Stimulated activated CD4-positive, alpha-beta T cell treated with anti-CD3 and anti-CD28 coated beads, Interleukin-15, amount 100 ng/mL, for 24 hours (primary cell): ENCODE measurements at places on chromosomes 12 and 14.
A peak's percentile ranks its signal among the peaks of the same experiment; 100 is the strongest.

- peak; percentile 56 for DNase-seq
Observed at GRCh38 chr14:68977180-68977717, 1.9 kb downstream of the ACTN1 start.

DNA sequence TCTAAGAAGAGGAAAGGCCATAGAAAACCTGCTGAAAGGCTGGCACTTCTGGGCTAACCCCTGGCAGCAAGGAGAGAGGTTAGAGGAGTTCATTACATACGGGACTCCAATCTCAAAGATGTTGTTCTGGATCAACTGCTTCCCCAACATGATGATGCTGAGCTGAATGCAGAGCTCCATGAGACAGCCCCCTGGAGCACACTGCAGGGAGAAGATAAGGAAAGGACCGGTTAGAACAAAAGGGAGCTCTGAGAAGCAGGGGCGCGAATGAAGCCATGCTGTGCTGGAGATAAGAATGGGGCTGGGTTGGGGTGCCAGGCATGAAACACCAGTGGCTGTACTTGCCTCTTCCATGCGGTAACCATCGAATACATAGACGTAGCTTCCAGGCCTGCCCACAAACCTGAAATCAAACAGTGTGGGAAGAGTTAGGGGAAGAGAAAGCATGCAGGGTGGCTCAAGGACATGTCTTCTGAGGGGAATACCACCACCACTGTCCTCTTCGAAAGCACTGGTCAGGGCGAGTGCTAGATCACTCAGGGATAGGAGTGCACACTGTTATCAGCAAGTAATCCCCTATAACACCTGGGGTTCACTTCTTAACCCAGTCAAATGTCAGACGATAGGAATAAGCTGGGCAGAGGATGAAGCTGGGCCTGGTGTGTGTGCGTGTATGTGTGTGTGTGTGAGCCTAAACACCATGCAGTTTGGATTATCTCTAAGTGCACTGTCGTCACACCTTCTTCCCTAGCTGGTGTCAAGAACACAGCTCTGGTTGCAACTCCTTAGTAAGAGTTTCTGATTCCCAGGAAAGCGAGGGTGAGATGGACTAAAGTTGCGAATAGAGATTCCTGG, 180.9 kb downstream of the NTF3 start:
- no peak for DNase-seq

DNA sequence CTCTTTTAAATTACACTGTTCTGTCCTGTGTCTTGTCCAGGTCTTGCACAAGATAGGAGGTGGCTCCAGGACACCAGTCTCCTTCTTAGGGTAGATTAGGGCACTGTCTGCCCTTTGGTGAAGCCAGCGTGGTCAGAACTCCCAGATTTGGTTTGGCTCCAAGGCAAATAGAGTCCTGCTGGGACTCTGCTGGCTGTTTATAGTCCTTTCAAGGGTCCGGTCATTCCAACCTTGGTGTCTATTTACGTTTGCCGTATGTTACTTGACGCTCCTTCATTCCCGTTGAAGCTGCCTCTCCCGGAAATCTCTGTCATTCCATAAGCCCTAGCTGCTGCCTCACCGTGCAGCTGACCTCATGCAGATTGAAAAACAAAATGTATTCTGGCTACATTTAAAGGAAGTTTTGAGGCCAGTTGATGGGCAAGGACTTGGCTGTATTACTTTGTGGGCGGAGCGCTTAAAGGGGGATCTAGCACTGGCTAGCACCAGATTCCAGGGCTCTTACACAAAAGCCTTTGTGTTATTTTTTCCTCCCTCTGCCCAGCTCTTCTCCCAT, 180.6 kb downstream of the AKAP6 start:
- DNase-seq, result no peak

DNA sequence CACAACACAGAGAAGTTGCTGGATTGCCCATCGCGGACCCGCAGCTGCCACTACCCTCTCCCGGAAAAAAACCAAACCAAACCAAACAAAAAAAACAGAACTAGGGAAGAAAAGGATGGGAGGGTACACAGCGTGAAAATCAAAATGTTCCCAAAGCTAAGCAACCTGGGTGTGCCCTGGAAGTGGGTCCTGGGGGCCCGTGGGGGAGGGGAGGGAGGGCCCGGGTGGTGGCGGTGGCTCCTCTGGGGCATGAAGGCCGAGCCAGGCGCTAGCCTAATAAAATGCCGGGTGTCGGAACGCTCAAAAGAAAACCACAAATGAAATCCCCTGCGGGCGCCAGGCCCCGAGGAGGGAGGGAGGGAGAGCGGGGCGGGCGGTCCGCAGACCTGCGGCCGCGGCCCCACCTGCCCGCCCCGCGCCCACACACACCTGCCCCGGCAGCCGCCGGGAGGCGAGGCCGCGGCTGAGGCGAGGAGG, 787 bp downstream of the HECTD4 start:
- peak; percentile 52 for DNase-seq

DNA sequence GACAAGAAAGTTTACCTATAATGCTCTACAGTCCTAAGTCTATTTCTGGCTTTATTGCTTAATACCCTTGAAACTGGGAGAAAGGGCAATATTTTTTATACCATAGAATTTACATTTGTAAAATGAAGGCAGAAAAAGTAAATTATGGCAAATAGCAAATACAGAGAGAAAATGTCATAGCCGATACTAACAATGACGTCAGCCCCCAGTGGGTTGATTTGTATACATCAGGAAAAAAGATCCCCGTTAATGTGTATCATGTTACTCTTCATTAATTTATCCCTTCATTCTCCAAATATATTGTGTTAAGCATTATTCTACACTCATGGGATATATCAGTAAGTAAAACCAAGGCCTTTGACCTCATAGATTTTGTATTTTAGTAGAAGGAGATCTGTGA, 445.1 kb upstream of the SYT1 start:
- no peak for DNase-seq

GRCh38 chr14:90696720-90697119, 119.5 kb downstream of the TTC7B start:
- DNase-seq, result no peak

GRCh38 chr14:76953311-76953945, 75.1 kb downstream of the IRF2BPL start:
- peak; percentile 59 for DNase-seq

GRCh38 chr12:30700216-30700900, 4.7 kb upstream of the IPO8 start:
- no peak for DNase-seq

- no peak for DNase-seq
Observed at GRCh38 chr12:28993720-28994119, 155.4 kb upstream of the FAR2 start.

DNA sequence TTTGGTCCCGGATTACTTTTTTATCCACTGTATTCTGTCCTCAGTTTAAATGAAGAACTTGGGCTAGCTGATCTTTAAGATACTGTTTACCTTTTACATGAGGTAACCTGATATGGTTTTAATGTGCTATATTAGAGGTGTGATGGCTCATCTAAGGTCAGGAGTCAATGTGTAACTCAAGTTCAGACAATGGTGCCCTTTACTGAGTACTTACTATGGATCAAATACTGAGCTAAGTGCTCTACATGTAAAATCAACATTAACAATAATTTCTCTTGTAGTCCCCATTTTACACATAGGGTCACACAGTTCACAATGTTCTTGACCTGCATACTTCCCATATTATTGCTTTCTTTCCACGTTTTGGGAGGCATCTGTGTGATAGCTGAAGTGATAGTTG, 79.2 kb downstream of the CEP83 start:
- DNase-seq, result no peak

- no peak for DNase-seq
Observed at GRCh38 chr14:56351861-56352260, 227.7 kb upstream of the TMEM260 start.
